Stimulated activated CD8-positive, alpha-beta memory T cell treated with anti-CD3 and anti-CD28 coated beads, Interleukin-7, amount 100 ng/mL, for 1 hour (primary cell): ENCODE measurements at places on chromosomes 6 and 20.

- DNase-seq = no peak
Measured at GRCh38 chr6:150420428-150420827, 51.6 kb downstream of the IYD start.

- DNase-seq = no peak
Measured at GRCh38 chr6:43738877-43739641, 31.0 kb upstream of the VEGFA start.

DNA sequence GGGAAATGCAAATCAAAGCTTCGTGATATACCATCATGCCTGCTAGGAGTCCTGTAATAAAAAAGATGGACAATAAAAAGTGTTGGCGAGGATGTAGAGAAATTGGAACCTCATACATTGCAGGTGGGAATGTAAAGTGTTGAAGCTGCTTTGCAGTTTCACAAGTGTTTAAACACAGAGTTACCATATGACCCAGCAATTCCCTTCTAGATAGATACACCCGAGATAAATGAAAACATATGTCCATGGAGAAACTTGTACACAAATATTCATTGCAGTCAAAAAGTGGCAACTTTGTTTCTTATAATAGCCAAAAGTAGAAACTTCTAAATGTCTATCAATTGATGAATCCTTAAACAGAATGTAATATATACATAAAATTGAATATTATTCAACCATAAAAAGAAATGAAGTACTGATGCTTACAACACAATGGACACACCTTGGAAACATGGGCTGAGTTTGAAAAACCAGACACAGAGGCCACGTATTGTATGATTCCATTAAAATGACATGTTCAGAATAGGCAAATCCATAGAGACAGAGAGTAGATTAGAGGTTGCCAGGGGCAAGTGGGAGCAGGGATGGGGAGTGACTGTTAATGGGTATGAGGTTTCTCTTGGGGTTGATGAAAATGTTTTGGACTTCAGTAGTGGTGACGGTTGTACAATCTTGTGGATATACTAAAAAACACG is 20.8 kb upstream of the ERVFRD-1 start:
- DNase-seq = no peak

GRCh38 chr6:25640891-25641290 is 11.1 kb upstream of the SCGN start:
- no peak for DNase-seq

GRCh38 chr6:167766986-167767714 is 59.6 kb upstream of the AFDN start:
- no peak for DNase-seq

GRCh38 chr6:161111261-161111660 is 119.7 kb downstream of the MAP3K4 start:
- no peak for DNase-seq

DNA sequence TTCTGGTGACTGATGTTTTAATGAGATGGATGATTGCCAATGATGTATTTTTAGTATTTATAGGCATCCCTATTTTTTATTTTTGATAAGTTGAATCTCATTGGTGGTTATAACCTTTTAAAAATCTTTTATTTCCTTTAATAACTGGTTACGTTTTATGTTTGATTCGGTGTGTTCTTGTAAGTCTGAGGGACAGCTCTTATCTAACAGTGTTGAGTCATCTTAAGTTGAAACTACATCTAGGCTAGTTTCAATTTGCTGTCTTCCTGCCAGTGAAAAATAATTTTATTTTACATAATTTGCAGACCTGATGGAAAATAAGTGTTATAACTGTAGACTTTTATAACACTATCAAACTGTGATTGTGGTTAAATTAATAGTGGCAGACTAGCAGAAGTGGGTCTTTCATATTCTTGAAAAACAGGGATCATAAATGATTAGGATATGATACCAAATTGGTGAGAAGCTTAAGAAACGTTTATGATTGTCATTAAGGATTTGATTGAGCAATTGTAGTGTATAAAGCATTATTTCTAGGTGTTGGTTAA is 4.6 kb downstream of the AFDN start:
- DNase-seq = no peak

GRCh38 chr6:3363296-3364025 is 93.4 kb downstream of the SLC22A23 start:
- no peak for DNase-seq

GRCh38 chr20:58112017-58112781 is 116.3 kb downstream of the ANKRD60 start:
- no peak for DNase-seq

- DNase-seq = no peak
Measured at GRCh38 chr20:40442181-40442963, 246.7 kb downstream of the MAFB start.

DNA sequence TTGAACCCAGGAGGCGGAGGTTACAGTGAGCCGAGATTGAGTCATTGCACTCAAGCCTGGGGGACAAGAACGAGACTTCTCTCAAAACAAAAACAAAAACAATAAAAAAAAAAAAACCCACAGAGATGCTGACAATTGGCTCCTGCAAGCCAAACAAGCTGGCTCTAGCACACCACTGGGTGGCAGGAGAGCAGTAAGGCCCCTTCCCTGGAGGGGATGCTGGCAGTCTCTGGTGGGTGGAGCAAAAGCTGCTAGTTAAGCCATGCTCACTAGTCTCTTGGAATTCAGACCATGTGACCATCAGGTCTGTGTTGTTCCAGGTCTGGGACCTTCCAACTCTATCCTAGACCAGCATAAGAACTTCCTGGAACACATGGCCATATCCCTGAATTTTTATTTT is 18.9 kb upstream of the DSN1 start:
- DNase-seq = no peak

- DNase-seq = no peak
Measured at GRCh38 chr6:21348504-21349195, 244.9 kb upstream of the SOX4 start.

DNA sequence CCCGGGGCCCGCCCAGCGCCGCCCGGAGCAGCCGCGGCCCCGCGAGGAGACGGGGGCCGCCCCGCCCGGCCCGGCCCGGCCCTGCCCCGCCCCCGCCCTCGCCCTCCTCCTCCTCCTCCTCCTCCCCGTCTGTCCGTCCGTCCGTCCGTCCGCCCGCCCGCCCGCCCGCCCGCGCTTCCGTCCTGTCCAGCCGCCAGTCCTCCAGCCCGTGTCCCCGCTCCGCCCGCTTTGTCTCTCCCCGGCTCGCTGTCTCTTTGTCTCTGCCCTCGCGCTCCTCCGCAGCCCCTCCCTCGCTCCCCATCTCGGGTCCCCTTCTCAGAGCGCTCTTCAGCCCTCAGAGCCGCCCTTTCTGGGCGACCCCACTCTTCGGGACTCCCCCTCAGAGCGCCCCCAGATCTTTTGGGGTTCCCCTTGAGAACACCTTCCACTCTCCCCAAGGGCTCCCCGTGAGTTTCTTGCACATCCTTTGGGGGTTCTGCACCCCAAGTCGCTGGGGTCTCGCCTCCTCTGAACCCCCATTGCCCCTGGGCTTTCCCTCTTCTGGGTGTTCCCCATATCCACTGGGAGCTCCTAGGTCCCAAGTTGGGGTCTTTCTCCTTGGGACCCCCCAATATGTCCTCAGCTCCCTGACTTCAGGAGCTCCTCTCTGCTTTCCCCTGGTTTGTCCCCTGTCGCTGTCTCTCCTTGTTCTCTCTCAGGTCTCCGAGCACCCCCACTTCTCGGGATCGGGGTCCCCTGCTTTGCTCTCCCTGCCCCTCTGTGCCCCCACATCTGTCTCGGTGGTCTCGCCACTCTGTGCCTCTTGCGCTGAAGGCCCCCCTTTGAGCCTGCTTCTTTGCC is 79.5 kb upstream of the MYL9 start:
- no peak for DNase-seq

DNA sequence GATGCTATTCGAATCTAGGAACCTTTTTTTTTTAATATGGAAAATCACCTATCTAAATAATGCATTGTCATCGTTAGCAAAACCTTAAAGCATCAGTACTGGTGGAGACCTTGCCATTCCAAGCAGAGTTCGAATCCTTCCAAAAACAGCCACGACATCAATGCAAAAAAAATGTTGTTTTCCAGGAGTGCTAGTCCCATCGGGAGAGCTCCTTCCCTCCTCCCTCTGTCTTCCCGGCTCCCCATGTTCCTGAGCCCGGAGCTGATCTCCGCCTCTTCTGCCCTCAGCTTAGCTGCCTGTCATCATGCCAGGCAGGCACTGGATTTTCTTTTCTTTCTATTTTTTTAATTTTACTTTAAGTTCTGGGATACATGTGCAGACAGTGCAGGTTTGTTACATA is 153.6 kb upstream of the QKI start:
- no peak for DNase-seq

DNA sequence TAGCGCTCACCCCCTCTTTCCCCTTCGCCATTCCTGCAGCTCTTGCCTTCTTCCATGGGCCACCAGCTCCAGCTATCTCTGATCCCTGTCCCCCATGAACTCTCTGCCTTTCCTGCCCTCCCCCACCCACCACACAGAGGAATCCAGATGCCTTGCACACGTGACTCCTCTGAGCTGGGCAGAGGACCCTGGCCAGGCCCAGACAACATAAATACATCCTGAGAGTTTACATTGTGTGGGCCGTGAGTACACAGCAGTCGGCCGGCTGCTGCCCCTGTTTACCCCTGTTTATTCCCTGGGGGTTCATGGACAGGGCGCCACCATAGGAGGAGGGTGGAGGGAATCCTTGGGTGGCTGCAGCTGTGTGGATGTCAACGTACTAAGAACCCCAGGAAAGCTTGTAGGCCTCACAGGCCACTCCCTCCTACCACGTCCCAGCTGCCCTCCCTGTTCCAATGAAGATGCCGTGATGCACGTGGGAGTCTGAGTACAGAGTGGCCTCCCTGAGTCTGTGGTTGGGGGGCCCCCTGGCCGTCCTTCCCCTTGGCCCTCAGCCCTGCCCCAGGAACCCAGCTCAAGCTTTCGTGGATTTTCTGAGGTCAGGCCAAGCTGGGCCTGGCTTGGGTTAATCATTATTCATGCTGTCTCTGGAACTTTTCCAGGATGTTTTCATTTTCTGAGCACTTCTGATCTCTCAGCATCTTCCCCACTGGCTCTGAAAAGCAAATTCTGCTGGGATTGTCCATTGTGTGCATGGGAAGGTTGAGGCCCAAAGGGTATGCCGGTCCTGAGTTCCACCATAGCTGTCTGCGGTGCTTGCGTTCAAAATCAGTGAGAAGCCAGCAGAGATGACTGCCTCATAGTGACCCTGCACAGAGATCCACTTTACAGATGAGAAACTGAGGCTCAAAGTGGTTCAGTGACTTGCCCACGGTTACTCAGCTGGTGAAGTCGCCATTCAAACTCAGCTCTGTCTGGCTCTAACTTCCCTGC is 136.3 kb downstream of the MRPL14 start:
- DNase-seq = no peak

DNA sequence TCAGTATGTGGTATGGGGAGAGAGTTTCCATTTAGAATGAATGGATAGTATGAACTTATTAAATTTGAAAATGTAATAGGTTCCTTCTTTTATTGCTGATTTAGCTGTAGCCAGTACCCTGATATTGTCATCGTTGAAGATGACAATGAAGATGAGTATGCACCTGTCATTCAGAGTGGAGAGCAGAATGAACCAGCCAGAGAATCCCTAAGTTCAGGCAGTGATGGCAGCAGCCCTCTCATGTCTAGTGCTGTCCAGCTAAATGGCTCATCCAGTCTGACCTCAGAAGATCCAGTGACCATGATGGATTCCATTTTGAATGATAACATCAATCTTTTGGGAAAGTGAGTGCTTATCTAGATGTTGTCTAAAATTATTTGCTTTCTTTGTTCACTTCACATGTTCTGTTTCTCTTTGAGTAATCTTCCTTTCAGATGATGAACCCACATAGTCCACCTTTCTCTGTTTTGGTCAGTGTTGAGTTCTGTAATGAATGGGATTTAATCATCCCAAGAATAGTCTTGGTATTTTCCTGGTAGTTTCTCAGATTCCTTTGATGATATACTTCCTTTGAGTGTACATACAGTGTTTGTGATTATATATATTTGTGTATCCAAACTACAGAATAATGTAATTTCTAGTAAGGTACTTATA is 23.3 kb downstream of the HSF2 start:
- no peak for DNase-seq

DNA sequence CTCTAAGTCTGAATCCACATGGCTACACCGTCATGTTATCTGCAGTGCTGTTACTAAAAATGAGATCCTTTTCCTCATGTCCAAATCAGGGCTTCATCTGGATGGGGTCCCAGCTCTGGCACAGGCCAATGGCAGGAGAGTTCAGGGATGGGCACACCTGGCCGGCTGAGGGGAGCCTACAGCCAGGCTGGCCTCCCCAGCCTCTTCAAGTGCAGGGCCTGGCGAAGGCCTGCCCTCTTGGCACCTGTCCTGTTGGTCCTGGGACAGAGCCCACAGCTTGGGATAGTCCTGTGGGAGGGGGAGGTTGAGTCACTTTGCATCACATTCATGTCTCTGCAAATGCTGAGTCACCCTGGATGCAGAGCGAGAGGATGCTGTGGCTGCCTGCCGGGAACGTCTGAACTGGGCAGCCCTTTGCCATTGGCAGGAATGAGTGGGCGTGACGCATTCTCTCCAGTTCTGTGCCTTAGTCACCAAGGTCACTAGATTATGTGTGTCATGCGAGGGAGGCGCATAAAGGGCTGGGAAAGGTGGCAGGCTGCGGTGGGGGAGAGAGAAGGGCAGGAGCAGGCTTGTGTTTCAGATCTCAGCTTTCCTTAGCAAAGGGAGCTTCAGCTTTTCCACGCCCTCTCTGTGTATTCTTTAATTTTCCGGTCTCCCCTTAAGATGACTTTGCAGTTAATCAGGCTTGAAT is 223.2 kb upstream of the ECI2 start:
- no peak for DNase-seq

DNA sequence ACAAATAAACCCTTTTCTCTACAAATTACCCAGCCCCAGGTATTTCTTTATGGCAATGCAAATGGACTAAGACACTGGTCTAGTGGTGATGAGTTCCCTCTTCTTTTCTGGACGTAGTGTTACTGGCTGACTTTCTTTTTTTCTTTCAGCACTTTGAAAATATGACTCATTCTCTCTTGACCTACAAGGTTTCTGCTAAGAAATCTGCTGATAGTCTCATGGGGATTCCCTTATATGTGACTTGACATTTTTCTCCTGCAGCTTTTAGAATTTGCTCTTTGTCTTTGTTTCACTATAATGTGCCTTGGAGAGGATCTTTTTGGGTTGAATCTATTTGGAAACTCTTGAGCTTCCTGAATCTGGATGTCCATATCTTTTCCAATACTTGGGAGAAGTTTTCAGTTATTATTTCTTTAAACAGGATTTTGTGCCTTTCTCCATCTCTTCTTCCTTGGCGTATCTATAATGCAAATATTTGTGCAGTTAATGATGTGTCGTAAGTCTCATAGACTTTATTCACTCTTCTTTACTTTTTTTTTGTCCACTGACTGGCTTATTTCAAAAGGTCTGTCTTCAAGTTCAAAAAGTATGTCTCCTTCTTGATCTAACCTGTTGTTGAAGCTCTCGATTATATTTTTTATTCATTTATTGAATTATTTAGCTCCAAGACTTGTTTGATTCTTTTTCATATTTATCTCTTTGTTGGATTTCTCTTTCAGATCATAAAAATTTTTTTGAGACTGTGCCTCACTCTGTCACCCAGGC is 42.2 kb upstream of the TPD52L1 start:
- no peak for DNase-seq

GRCh38 chr6:40535110-40535818 is 51.9 kb downstream of the LRFN2 start:
- no peak for DNase-seq
